ENCODE measurements at places on chromosomes 11 and 22.

DNA sequence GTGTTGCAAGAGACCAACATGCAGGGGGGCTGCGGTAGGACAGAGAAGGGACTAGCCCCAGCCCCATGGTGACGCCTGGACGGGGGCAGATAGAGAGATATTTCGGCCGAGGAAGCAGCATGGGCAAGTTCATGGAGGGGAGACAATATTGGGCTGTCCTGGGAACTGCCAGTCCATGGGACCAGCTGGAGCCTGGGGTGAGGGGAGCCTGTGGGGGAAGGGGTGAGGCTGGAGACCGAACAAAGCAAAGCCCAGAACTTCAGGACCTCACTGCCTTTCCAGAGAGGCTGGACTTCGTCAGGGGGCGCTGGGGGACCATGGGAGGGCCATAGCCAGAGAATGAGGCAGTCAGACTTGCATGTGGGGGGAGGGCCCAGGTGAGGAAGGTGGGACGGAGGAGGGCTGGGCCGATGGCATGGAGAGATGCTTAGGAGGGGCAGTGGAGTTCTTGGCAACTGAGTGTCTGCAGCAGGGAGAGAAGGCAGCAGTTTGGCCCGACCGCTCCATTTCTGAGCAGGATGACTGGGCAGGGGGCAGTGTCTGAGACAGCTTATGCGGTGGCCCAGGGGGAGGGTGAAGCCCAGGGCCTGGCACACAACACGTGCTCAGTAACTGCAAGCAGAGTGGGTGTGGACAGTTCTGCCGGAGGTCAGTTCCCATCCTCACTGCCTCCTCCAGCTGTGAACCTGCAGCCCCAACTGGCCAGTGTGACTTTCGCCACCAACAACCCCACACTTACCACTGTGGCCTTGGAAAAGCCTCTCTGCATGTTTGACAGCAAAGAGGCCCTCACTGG lies 712 bp downstream of the UPK3A start:
- DNase-seq = no peak

- DNase-seq = no peak
These were observed 175.2 kb downstream of the NELL1 start for GRCh38 chr11:20844630-20845029.

- DNase-seq = no peak
These were observed 374.3 kb upstream of the MPPED2 start for GRCh38 chr11:30960387-30960992.

GRCh38 chr11:129614256-129614944 lies 201.2 kb upstream of the TMEM45B start:
- DNase-seq = no peak

- peak; percentile 69 for DNase-seq
These were observed 2.8 kb downstream of the CHADL start for GRCh38 chr22:41237707-41238569.

DNA sequence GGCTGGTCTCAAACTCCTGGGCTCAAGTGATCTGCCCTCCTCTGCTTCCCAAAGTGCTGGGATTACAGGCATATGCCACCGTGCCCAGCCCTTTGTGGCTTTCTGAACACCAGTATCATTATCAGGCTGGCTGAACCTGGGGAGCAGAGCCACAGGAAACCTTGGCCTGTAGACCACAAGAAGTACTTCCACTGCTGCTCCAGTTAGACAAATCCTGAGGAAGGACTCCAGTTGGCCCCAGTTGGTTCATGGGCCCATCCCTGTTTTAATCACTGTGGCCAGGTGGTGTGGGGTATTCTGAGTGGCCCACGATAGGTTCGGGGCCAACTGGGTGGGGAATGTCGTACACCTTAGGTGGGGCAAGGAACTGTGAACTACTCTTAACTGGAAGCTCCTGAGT lies 5.5 kb upstream of the DUSP18 start:
- no peak for DNase-seq

- DNase-seq = no peak
These were observed 49.6 kb upstream of the GLYAT start for GRCh38 chr11:58781345-58781744.

DNA sequence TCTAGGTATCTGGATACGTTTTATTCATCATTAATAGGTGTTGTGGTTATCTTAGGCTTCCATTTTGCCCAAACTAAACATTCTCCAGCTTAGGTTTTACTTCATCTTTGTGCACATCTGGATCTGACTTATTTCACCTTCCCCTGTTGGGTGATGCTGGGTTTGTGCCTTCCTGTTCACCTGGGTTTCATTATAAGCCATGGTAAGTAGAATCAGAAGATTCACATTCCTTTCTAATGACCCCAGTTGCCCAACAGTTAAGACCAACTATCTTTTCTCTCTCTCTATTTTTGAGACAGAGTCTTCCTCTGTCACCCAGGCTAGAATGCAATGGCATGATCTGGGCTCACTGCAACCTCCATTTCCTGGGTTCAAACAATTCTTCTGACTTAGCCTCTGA lies 44.6 kb downstream of the LMO2 start:
- no peak for DNase-seq

GRCh38 chr22:36916034-36916433 lies 2.6 kb downstream of the CSF2RB start:
- DNase-seq = no peak

- no peak for DNase-seq
These were observed 182.9 kb upstream of the CTSC start for GRCh38 chr11:88520391-88520790.

GRCh38 chr11:65432100-65432650 lies 9.6 kb downstream of the NEAT1 start:
- no peak for DNase-seq

DNA sequence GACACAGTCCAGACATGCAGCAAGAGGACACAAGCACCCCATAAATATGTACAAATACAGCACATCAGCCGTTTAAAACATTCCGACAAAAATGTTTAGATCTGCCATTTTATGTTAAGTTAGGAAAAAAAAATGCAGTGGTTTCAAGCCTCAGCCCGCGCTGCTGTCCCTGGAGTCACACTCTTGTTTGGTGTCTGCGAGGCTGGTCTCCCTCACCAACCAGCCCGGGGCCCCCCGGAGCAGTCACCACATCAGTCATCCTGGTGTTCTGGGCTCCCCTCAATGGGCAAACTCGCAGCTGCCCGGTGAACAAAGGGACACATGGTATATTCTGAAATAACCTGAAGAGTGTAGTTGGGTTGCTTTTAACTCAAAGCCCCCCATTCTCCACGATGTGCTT lies 1022.2 kb downstream of the BRD1 start:
- DNase-seq = no peak

DNA sequence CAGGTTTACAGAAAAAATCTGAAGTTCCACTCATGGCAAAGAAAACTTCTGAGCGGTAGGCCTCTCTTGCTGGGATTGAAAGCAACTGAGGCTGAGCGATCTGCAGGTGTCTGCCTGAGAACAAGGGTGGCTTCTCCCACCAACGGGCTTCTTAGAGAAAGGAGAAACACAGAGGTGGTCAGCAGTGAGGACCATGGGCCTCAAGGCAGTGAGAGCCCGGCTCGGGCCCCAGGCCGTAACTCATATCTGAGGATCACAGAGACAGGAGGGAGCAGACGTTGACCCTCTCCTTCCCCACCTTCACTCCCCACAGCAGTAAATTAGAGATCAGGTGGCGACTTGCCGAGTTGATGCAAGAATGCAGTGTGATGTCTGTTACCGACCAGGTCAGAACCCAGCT lies 50.9 kb upstream of the RTL6 start:
- no peak for DNase-seq

- no peak for DNase-seq
These were observed 475.6 kb downstream of the MIAT start for GRCh38 chr22:27133019-27133431.

- no peak for DNase-seq
These were observed 3.7 kb downstream of the TRPM5 start for GRCh38 chr11:2440646-2441045.

GRCh38 chr11:34671946-34672345 lies 51.1 kb downstream of the EHF start:
- DNase-seq = no peak

DNA sequence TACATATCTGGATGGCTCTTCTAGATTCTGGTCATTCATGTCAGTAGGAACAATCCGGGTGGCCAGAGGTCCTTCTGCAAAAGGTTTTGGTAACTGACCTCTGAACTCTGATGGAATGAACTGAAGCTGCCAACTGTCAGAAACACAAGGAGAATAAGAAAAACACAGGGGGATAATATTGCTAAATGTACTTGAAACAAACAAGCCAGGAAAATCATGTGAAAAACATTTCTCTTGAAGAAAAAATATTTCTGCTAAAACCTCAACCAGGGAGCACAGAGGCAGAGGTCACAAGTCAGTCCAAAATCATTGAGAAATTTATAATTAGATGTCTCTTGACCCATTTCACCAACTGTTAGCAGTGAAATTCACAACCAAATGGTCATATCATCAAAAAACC lies 35.2 kb downstream of the ALG9 start:
- no peak for DNase-seq

GRCh38 chr11:70301191-70301590 lies 30.7 kb downstream of the PPFIA1 start:
- no peak for DNase-seq

- no peak for DNase-seq
These were observed 165.2 kb upstream of the RAG2 start for GRCh38 chr11:36763187-36763586.

GRCh38 chr11:6248248-6248647 lies 9.4 kb downstream of the CNGA4 start:
- no peak for DNase-seq

DNA sequence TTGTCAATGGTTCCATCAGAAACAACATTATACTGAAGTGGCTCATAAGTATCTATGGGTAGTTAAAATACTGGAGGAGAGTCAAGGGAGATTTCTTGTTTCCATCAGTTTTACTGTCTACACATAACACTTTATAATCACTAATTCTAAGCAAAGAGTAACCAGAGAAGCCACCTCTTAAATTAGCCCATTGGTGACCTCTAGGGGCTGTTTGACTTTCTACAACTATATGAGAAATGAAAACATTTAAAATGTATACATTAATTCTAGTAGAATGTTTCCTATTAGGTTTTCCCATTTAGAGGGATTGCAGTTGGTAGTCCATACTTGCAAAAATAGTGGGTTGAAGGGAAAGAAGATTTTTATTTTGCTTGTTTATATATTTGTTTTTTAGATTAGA lies 504.3 kb downstream of the FAM181B start:
- DNase-seq = no peak

GRCh38 chr22:30607939-30608338 lies 965 bp downstream of the TCN2 start:
- DNase-seq = no peak

DNA sequence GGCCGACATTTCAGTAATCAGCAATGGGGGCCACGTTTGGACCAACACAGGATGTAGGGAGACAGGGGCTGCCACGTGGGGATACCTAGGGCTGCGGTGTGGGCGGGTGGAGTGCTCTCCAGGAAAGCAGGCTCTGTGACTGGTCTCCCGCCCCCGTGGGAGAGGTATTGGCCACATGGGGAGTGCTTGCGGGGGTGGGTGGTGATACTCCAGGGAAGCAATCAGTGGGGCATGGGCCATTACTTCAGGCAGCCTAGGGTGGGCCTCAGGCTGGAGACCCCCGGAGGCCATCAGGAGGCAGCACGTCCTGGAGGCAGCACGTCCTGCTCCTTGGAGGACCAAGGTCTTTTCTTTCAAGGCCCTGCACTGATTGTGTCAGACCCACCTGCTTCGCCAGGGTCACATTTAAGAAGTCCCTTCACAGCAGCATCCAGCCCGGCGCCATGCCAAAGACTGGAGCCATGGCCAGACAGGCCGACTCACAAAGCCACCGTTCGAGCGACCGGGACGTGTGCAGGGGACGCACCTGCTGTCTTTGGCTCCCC lies 3.0 kb upstream of the MUC2 start:
- DNase-seq = no peak

- DNase-seq = no peak
These were observed 7.7 kb downstream of the YWHAH start for GRCh38 chr22:31952094-31952401.

- DNase-seq = peak; percentile 47
These were observed 30.5 kb downstream of the CTNND1 start for GRCh38 chr11:57792060-57792541.

GRCh38 chr11:73188301-73188700 lies 29.8 kb upstream of the P2RY2 start:
- DNase-seq = no peak

- no peak for DNase-seq
These were observed 1331.5 kb downstream of the TBC1D22A start for GRCh38 chr22:48093981-48094380.

DNA sequence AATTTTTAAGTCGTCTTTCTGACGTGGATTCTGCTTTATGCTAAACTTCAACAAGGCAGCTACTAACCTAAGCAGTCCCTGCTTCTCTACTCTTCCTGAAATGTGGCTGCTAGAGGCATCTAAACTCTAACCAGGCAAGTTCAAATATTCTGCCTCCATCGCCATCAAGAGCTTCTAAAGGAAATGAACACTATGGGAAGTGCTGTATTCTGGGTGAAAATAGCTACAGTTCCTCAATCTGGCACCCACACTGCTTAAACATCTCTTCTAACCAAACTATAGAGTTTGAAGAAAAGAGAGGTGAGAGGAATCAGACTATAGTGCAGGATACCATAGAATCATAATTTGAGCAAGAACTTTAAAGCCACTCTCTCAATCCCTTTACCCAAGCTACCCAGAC lies 6.3 kb downstream of the NRIP3 start:
- DNase-seq = no peak

GRCh38 chr11:27558401-27558800 lies 51.8 kb upstream of the LIN7C start:
- DNase-seq = no peak

DNA sequence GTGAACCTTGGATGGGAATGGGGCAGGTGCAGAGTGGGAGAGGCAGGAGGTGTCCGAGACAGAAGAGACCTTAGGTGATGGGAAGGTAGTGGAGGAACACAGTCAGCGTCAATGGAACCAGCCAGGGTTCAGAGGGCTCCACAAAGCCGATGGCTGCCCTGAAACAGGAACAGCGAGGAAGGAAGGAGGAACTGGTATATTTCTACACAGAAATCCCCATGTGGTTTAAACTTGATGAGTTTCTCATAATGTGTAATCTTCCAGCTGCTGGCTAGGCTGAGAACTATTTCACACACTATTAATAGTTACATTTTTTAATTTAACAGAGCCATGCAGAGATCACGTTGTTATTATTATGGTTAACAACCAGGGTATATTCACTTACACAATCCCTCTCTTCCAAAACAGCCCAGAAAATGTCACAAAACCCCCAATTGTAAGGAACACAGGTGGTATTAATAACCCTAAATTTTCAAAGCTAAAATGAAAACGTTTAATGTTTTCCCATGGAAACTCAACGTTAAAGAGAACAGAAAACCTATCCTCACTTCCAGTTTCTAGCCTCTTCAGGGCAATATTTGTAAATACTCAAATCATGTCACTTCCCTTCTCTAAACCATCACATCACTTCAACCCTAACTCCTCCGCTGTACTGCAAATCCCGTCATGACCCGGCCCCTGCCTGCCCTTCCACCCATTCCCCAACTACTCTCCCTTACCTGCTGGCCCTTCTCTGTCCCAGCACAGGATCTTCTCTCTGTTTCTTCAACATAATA lies 74.5 kb upstream of the ARFGAP3 start:
- DNase-seq = no peak

DNA sequence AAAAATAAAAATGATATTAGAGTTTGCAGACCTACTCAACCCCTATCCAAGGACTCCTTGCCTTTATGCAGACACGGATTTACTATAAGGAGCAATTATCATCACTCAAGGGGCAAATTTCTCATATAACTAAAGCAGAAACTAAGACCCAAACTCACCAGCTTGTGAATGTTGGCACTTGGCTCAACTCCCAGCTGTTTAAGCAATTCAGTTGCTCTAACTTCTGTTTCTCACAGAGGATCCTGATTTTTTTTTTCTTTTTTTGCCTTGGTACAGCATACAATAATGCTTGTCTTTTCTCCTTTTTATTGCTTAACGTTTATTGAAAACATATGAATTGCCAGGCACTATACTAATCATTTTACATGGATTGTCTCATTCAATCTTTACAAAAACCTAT lies 9.6 kb upstream of the CBLIF start:
- DNase-seq = no peak

Measured in activated CD8-positive, alpha-beta memory T cell treated with anti-CD3 and anti-CD28 coated beads for 1 hour (primary cell).